Transverse colon (tissue), 4 donors: ENCODE measurements at places on chromosomes 4 and X.

DNA sequence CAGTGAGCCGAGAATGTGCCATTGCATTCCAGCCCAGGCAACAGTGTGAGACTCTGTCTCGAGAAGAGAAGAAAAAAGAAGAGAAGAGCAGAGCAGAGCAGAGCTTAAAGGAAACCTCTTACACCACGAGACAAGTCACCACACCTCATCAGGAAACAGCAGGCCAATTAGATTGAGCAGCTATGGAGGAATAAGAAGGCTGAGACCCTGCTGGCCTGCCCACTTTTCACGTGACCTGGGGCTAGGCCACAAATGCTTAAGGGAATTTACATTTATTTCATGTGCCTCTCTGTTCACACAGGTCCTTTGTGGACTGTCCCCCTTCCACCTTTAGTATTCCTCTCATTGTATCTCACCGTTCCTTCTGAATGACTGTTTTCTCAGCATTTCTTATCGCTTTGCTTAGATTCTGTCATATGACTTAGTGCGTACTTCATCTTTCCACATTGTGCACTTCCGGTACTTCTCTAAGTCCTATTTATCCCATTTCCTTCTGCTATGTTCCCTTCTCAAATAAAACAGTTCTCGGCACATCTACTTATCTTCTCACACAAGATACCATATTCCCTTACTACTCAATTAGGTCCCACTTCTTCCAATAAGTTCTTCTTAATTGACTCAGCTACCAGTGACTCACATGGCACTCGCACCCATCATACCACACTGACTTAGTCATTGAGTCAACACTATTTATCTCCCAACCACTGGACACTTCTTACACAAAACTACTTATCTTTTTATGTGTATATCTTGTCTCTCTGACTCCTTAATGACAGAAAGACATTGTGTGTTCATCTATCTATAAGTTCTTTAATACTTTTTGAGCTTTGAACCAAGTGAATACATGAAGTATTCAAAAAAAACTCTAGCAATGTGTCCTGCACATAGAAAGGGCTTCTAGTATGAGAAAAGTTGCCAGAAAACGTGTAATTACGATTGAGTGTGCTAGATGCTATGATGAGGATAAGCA is 11.0 kb downstream of the CUL4B start:
- no peak for DNase-seq

DNA sequence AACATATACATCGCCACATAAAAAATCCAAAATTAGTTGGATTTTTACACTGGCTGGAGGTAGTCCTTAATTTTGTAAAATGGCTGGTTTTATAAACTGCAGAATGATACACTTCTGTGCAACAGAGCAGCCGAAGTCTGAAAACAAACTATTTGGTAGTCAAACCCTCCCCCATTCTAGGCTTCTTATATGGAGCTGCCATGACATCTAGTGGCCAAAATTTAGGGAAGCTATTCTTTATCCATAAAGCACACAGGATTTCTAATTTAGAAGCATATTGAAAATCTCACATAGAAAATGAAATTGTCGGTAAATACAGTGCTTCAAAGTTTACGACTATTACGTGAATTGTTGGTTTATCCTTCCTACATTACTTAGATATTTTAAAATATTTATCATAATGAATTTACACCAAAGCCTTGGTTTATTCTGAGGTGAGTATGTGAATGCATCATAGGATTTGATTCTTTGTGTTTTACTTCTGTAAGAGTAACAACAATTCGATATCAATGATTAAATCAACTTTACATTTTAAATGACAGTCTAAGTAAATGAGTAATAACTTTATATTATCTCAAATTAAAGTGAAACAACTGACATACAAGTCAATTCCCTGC is 113.4 kb upstream of the FAM241A start:
- DNase-seq = peak; percentile 16

- peak; percentile 21 for DNase-seq
Measured at GRCh38 chr4:56681158-56681852, at the start of gene HOPX. TSS of gene HOPX (minus strand) at chr4:56681296. CDS start at chr4:56657816, 23,480 bp downstream.

DNA sequence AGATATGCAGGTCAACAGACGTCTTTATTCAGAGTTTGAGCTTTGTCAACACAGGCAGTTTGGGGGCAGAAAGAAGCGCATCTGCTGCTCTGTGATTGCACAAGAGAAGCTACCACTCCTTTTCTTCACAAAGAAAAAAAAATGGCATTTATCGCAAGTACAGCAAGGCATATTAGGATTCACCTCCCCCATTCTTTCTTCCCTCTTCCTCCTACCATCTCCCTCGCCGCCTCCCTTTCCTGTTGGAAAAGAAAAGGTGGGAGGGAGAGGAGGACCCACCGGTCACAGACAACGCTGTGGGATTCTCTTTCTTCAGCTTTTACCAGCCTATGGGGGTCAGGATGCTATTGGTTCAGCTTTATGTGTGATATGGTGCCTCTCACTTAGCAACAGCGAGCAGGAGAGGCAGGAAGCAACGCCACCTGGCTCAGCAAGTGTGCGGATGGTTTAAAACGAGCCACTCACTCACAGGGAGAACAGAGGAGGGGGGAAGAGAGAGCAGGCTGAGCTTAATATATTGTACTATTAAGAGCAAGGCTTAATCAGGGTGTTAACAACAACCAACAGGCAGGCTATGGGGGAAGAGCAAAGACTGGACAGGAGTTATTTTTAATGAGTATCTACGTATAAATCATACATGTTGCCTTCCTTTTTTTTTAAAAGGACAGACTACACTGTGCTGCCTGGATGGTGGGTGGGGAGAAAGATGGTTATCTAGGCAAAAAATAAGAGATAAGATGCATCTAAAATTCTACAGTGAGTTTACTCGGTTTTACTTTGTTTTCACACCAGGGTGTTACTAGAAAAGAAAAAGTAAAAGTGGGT is 104.7 kb downstream of the MAML3 start:
- peak; percentile 64 for DNase-seq

DNA sequence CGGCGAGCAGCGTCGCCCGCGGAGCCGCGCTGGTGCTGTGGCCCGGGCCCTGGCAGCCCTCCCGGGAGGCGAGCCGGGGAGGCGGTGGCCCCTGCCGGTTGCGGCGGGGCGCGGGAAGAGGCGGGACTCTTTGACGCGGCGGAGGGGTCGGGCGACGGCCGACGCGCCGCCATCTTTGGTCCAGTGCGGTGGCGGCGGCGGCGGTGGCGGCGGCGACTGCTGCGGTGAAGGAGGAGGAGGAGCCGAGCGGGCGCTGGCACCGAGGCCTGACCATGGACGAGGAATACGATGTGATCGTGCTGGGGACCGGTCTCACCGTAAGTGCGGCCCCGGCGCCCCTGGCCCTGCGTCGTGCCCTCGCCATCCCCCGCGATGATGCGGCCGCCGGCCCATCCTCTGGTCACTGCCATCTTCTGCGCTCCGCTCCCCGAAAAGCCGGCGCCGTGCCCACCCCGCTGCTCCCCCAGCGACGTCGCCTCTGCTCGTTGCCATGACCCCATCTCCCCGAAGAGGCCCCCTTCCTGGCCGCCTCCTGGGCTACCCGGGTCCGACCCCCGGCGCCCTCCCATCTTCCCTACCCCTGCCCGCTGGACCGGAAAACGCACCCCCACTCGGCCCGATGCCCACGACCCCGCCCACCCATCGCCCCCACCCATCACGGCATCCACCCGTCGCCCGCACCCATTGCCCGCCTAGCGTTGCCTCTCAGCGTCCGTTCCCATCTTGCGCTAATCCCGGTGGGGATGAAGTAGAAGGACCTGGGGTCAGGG is at the start of gene GDI1:
Gene GDI1, plus strand, starts transcription at position 172 of the 770 bp plus-strand sequence. Its CDS starts 101 bp downstream, at position 273.
- DNase-seq = peak; percentile 36

- no peak for DNase-seq
Measured at GRCh38 chrX:74250574-74250973, 53.4 kb upstream of the ZCCHC13 start.

- no peak for DNase-seq
Measured at GRCh38 chr4:124703154-124703553, 9.4 kb downstream of the ANKRD50 start.

DNA sequence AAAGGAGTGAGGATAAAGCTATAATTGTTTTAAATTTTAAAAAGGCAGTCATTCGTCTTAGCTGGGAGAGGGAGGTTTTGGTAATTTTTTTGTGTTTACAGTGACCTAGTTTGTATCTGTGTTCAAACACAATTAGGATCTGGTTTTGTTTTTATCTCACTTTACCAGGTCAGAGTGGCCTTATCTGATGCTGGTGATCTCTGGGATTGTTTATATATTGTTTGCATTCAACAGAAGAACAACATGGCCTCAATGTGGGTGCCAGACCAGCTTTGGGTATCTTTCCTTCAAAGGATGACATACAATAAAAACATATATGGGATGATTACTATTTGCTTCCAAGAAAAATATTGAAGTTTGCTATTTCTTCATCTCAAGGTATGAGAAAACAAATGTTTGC is 272.2 kb upstream of the UGT8 start:
- no peak for DNase-seq

GRCh38 chr4:109735566-109736365 is 5.9 kb upstream of the PLA2G12A start:
- DNase-seq = peak; percentile 31

GRCh38 chrX:133654811-133655210 is 239.5 kb upstream of the GPC4 start:
- no peak for DNase-seq

DNA sequence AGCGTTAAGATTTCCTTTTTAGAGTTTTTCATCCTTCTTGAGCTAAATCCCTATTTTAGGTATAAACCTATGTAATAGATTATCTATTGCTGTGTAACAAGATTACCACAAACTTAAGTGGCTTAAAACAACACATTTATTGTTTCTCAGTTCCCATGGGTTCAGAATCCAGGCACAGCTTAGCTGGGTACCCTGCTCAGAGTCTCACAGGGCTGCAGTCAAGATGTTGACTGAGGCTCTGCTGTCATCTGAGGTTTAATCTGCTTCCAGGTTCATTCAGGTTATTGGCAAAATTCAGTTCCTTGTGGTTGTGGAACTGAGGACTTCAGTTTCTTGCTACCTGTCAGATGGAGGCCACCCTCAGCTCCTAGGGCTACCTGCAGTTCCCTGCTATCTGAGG is 60.9 kb downstream of the GK start:
- DNase-seq = no peak
